ENCODE measurements at places on chromosomes 2 and 18.

GRCh38 chr2:238811759-238812158 is 36.1 kb upstream of the TWIST2 start:
- peaks cover 9% of the 10 kb centered on the region for H3K27me3 ChIP-seq
- no peak overlapping the region for H3K4me3 ChIP-seq
- peak overlapping the region; percentile 63 for H3K27ac ChIP-seq
- H3K36me3 ChIP-seq = no peaks in the 10 kb centered on the region
- no peak for DNase-seq
- no peaks in the 10 kb centered on the region for H3K4me1 ChIP-seq

- H3K4me3 ChIP-seq = no peak overlapping the region
- H3K27me3 ChIP-seq = no peaks in the 10 kb centered on the region
- peaks cover 67% of the 10 kb centered on the region for H3K36me3 ChIP-seq
- no peak overlapping the region for H3K27ac ChIP-seq
Measured at GRCh38 chr2:112110966-112111365, 27.2 kb upstream of the FBLN7 start.

GRCh38 chr18:33116376-33116775 is 324.1 kb downstream of the CCDC178 start:
- H3K27me3 ChIP-seq = no peaks in the 10 kb centered on the region
- no peaks in the 10 kb centered on the region for H3K4me1 ChIP-seq
- no peak overlapping the region for H3K4me3 ChIP-seq
- no peaks in the 10 kb centered on the region for H3K36me3 ChIP-seq

- DNase-seq = no peak
- H3K4me1 ChIP-seq = no peaks in the 10 kb centered on the region
- H3K27ac ChIP-seq = no peak overlapping the region
- H3K4me3 ChIP-seq = no peak overlapping the region
- H3K36me3 ChIP-seq = no peaks in the 10 kb centered on the region
- H3K27me3 ChIP-seq = no peaks in the 10 kb centered on the region
Measured at GRCh38 chr2:12271589-12271984, 445.1 kb upstream of the TRIB2 start.

DNA sequence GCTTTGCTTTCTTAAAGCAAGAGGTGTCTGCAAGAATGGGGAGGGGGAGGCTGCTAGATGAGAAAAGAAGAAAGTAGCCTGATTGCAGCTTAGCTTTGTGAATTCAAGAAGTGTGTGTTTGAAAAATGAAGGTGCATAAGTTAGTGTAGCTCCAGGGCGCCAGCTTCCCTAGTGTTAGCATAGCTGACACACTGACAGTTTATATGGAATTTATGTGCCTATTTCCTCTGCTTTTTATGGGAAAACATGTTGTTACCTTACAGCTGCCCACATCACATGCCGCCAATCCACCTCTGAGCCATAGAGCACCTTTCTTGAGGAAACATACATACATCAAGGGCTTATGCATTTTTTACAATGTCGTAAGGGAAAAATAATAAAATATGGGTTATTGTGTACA is 536.4 kb upstream of the PIK3C3 start:
- H3K27me3 ChIP-seq = no peaks in the 10 kb centered on the region
- H3K4me1 ChIP-seq = no peaks in the 10 kb centered on the region
- no peak overlapping the region for H3K27ac ChIP-seq
- H3K4me3 ChIP-seq = no peak overlapping the region
- H3K36me3 ChIP-seq = no peaks in the 10 kb centered on the region

GRCh38 chr2:60973705-60974104 is 43.8 kb upstream of the PEX13 start:
- DNase-seq = no peak
- H3K27me3 ChIP-seq = no peaks in the 10 kb centered on the region
- H3K27ac ChIP-seq = no peak overlapping the region

DNA sequence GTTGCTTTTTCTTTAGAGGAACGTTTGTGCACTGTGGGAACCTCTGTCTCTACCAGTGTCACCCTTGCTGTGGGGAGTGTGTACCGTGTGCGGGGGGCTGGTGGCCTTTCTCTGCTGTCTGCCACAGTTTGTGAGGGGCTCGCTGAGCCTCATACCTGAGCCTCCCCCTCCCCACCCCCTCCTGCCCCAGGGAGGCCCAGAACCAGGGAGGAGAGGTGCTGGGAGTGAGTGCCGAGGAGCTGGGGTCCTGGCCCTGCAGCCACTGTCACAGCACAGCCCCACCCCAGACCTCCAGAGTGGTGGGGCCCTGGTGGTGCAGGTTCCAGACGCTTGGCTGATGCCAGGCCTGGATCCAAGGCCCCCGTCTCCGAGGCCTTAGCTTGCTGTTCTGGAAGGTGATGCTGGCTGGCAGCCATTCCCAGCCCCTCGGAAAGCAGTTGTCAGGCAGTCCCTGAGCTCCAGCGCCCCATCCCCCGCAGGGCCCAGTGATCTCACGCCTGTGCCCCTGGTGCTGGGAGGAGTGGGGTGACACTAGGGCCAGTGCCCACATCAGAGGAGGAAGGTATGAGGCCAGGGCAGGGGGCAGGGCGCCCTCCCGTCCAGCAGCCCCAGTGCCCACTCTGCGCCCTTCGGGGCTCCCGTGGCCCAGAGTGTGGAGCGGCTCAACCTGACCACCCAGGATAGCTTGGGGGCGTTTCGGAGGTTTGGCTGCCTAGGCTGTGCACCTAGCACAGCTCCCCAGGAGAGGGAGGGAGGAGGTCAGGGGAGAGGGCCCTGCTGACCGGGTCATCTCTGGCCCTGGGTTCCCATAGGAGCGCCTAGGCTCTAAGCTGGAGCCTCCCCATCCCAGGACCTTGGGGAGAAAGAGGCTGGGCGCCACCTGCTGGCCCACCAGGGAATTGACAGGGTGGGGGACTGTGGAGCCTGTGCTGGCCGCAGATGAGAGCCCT is 53.0 kb upstream of the ALPP start:
- no peak overlapping the region for H3K27ac ChIP-seq
- H3K4me1 ChIP-seq = peaks cover 27% of the 10 kb centered on the region
- DNase-seq = peak; percentile 63

DNA sequence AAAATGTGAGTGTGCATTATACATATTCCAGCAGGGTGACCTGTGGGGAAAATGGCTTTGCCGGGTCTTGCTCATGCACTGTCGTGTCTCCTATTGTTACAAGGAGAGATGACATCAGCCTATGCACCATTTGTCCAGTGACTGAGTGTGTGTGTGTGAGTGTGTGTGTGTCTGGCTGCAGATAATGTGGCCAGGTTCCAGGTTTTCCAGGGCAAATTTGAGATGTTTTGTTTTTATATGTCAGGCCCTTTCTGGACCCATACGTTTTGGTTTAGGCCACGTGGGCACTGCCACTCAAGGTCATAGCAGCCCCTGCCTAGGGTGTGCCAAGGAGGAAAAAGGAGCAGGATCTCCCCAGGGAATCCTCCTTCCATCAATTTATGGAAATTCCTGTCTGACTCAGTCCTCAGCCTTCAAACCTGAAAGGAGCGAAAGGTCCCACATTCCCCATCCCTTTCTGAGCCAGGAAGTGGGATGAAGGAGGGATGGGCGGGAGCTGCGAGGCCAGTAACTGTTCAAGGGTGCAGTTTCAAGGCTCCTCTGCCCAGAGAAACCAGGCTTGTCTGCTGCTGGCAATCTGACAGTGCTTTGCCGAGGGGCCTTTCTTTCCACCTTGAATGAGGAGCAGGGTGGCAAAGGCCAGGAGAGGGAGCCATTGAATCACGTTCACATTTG is 93.0 kb upstream of the SMAD2 start:
- no peak for DNase-seq
- no peak overlapping the region for H3K4me3 ChIP-seq
- H3K36me3 ChIP-seq = no peaks in the 10 kb centered on the region
- H3K4me1 ChIP-seq = peaks cover 37% of the 10 kb centered on the region

- peaks cover 5% of the 10 kb centered on the region for H3K4me1 ChIP-seq
- H3K36me3 ChIP-seq = peaks cover 2% of the 10 kb centered on the region
- H3K4me3 ChIP-seq = no peak overlapping the region
- DNase-seq = no peak
- no peaks in the 10 kb centered on the region for H3K27me3 ChIP-seq
Measured at GRCh38 chr18:46035696-46036680, 36.1 kb downstream of the PSTPIP2 start.

GRCh38 chr2:126915903-126916302 is 17.2 kb downstream of the TEX51 start:
- no peak overlapping the region for H3K27ac ChIP-seq
- no peak overlapping the region for H3K4me3 ChIP-seq
- no peaks in the 10 kb centered on the region for H3K4me1 ChIP-seq
- H3K27me3 ChIP-seq = no peaks in the 10 kb centered on the region

GRCh38 chr2:134539981-134540380 is 178.8 kb downstream of the TMEM163 start:
- no peaks in the 10 kb centered on the region for H3K27me3 ChIP-seq
- no peaks in the 10 kb centered on the region for H3K36me3 ChIP-seq
- no peak for DNase-seq

GRCh38 chr2:15851076-15851693 is 89.2 kb upstream of the MYCN start:
- no peaks in the 10 kb centered on the region for H3K36me3 ChIP-seq
- H3K27me3 ChIP-seq = no peaks in the 10 kb centered on the region
- no peak overlapping the region for H3K27ac ChIP-seq
- no peak overlapping the region for H3K4me3 ChIP-seq
- no peak for DNase-seq

DNA sequence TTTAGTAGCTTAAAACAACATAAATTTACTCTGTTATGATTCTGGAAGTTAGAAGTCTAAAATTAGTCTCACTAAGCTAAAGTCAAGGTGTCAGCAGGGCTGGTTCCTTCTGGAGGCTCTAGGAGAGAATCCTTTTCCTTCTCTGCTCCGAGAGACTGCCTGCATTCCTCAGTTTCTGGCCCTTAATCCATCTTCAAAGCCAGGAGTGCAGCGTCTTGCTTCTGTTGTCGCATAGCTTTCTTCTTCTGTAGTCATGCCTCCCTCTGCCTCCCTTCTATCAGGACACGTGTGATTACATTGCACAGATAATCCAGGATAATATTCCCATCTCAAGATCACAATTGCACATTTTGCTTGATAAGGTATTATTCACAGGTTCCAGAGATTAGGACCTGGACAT is 35.1 kb downstream of the DAPL1 start:
- no peak overlapping the region for H3K4me3 ChIP-seq
- DNase-seq = no peak
- H3K27ac ChIP-seq = no peak overlapping the region
- H3K36me3 ChIP-seq = no peaks in the 10 kb centered on the region

DNA sequence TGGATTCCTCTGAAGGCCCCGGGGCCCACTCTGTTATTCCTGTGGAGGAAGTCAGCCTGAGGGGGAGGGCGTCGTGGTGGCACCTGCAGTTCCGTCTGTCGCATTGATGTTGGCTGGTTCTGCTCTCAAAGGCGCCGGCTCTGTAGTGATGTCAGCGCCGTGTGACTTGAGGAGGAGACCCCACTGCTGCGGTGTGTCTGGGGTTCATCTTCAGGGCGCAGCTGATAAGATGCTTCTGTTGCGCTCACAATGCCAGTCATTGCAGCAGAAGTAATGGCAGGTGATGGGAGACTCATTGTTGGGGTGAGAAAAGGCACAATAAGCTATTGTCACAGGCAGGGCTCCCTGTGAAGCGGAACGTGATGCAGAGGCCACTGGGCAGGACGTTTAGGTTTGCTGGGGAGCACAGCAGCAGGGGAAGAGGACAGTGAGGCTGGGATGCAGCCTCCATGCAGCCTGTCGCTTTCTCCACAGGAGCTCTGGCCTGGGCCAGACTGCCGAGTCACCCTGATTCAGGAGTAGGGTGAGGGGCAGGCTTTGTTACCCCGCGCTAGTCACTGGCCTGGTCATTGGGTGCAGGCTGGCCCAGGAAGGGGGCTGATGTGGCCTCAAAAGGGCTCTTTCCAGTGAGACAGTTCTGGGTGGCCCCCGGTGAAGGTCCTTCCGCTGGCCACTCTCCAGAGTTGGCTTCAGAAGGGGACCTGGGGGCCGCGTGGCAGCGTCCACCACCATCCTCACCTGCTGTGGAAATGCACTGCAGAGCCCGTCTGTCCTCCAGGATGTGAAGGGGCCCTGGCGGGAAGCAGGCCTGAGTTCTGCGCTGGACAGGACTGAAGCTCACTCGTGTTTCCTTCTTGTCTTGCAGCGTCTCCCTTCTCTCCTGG is 42.9 kb downstream of the SH3BP4 start:
- no peak for DNase-seq
- H3K4me3 ChIP-seq = no peak overlapping the region
- H3K36me3 ChIP-seq = peaks cover 18% of the 10 kb centered on the region
- no peaks in the 10 kb centered on the region for H3K27me3 ChIP-seq
- peaks cover 31% of the 10 kb centered on the region for H3K4me1 ChIP-seq
- peak overlapping the region; percentile 42 for H3K27ac ChIP-seq

GRCh38 chr2:135947483-135947882 is 37.9 kb downstream of the DARS1 start:
- no peak for DNase-seq
- no peak overlapping the region for H3K27ac ChIP-seq
- peaks cover 13% of the 10 kb centered on the region for H3K4me1 ChIP-seq
- H3K4me3 ChIP-seq = no peak overlapping the region
- H3K27me3 ChIP-seq = no peaks in the 10 kb centered on the region

DNA sequence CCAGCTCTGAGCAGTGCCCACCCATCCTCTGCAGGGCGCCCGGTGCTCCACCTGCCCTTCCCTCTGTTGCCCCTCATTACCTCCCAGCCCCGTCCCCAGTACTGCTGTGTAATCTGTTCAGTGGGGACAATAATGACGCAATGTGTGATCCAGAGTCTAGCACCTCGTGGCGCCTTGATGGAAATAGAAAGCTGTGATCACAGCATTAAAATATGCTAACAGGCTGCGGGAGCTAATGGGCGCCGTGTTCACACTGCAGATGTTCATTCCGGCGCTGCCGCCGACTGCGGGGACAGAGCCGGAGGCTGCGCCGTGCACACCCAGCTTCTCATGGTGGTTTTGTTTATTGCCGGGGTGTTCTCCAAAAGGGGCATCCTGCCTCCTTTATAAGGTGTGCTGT is 235.2 kb downstream of the LDLRAD4 start:
- peaks cover 18% of the 10 kb centered on the region for H3K4me1 ChIP-seq
- H3K36me3 ChIP-seq = no peaks in the 10 kb centered on the region
- DNase-seq = peak; percentile 26
- no peak overlapping the region for H3K27ac ChIP-seq
- H3K4me3 ChIP-seq = no peak overlapping the region

DNA sequence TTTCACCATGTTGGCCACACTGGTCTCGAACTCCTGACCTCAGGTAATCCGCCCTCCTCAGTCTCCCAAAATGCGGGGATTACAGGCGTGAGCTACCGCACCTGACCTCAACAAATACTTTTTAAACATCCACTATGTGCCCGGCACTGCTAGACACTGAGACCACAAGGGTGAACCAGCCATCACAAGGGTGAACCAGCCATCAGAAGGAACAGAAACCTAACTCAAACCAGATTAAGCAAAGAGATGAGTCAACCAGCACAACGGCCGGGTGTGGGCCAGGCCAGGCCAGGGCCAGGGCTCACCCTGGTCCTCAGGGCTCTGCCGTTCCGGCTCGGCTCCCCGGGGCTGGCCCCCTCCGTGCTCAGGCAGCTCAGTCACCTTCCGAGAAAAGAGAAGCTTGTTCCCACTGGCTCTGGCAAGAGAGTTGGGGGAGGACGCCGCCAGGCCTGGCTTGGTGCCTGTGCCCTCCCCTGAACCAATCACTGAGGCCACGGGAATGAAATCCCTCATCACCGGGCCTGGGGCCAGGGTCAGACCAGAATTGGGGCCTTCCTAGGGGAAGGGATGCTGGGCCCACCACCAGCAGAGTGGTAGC is 4.4 kb downstream of the TEX44 start:
- no peak for DNase-seq
- peak overlapping the region; percentile 88 for H3K27ac ChIP-seq
- no peaks in the 10 kb centered on the region for H3K27me3 ChIP-seq
- H3K4me3 ChIP-seq = no peak overlapping the region
- H3K36me3 ChIP-seq = no peaks in the 10 kb centered on the region

- peaks cover 21% of the 10 kb centered on the region for H3K4me1 ChIP-seq
- H3K27me3 ChIP-seq = peaks cover 54% of the 10 kb centered on the region
- peak overlapping the region; percentile 57 for H3K4me3 ChIP-seq
- no peak for DNase-seq
- no peak overlapping the region for H3K27ac ChIP-seq
Measured at GRCh38 chr2:73285159-73285739, 971 bp upstream of the FBXO41 start.

Data from suprapubic skin (tissue), 4 donors.